GM13977 (cell line): ENCODE measurements at places on chromosomes 2 and 18.

DNA sequence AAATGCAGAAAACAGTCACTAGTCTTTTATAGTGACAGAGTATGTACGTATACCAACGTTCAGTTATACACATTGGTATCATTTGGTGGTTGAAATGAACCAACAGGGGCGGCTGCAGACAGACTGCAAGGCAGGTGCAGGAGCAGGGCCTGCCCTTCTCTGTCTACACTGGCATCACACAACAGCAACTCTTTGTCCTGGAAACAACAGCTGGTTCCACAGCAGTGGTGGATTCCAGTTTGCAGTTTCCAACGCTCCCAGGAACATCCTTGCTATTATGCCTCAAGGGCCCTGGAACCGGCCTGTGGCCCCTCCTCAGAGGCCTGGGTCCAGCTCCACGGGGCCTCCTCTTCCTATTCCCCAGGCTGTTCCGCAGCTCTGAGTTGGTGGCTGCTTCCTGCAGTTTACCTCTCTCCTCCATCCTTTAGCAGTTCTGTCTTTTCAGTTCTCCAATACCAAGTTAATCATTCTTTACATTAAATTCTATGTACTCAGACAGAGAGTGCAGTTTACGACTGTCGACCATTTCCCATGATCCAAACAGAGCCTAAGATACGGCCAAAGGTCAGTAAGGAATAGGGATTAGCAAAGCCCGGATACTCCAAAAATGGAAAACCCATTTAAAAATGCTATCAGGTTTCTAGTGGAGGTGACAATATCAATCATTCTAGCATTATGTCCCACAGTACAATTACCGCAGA is 87.8 kb downstream of the NOL10 start:
- no peak for DNase-seq

GRCh38 chr2:65700004-65700651 is 267.7 kb upstream of the SPRED2 start:
- no peak for DNase-seq

GRCh38 chr2:186852508-186852907 is 3.5 kb upstream of the ZSWIM2 start:
- DNase-seq, result no peak

- DNase-seq, result no peak
Observed at GRCh38 chr2:129915303-129915840, 64.1 kb upstream of the RAB6C start.

DNA sequence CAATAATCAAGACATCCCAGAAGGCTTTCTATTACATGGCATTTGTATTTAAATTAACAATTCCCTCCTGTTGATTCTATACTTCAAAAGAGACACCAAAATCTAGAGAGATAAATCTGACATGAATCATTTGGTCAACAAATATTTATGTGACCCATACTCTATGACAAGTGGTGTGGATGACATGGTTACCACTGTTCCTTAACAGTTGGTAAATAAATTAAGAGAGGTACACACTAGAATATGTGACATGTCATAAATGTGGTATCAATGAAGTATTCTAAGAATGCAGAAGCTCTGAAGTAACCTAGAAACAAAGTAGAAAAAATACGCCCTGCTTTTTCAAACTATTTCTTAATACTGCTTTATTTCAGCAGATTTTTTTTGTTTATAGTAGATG is 255.4 kb downstream of the EXOC6B start:
- no peak for DNase-seq

DNA sequence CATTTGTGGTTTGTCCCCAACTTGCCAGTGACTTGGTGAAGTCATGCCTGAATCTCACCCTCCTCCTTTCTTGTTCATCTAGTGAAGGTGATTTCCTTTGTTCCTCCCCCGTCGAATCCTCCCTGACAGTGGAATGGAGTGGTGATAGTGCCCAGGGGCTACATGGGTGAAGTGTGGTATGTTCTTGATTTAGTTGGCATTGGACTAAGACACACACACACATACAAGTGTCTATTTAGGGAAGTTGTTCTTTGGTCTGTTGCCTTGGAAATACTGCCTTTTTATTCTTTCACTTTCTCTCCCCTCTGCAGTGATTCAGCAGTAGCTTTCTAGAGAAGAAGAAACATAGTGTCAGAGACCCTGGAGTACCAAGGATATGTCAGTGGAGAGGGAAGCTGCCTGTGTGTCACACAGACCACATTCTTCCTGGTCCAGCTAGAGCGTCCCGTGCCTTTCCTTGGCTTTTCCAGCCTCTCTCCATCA is 10.9 kb downstream of the INPP4A start:
- no peak for DNase-seq

- DNase-seq, result no peak
Observed at GRCh38 chr2:101230541-101231001, 22.1 kb upstream of the CNOT11 start.

DNA sequence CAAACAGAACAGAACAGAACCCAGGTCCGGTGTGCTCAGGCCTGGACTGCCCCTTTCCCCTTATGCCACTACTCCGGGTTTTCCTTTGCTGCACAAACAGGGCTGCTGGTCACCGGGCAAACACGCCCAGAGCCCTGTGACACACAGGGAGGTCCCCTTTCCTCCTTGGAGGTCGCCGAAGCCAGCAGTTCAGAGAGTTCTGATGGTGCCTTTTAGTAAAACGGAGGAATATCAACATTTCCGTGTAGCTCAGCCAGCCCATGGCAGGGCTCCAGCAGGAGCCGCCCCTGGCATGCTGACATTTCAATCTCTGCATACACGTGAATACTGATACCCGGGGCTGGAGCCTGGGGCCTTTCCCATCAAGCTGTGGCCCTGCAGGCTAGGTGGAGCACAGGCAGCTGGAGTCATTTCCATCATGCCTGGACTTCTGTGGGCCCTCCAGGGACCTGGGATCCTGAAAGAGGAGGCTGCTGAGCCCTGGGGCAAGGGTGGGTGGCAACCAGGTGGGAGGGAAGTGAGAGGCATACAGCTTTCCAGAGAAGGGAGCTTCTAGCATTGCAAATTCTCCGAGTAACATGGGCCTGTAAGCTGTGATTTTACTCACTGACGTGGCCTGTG is 91.4 kb upstream of the PXDN start:
- no peak for DNase-seq

GRCh38 chr18:54717673-54718407 is 110.4 kb upstream of the RAB27B start:
- peak; percentile 34 for DNase-seq

- no peak for DNase-seq
Observed at GRCh38 chr2:120103723-120104467, 91.0 kb downstream of the EPB41L5 start.

DNA sequence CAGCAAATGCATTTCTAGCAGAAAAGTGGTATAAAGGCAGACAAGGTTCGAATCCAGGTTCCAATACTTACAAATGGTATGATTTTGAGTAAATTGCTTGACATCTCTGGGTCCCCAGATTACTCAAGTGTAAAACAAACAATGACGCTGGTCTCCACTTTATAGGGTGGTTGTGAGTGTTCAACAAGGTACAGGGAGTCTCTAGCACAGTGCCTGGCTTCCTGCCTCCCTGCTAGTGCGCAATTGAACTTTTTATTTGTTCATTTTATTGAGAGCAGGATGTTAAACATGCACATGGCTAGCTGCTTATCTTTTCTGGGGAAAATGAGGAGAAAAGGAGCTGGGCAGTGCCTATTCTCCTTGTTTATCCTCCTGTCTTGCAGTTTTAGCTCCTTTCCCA is 74.9 kb upstream of the MYL1 start:
- no peak for DNase-seq

DNA sequence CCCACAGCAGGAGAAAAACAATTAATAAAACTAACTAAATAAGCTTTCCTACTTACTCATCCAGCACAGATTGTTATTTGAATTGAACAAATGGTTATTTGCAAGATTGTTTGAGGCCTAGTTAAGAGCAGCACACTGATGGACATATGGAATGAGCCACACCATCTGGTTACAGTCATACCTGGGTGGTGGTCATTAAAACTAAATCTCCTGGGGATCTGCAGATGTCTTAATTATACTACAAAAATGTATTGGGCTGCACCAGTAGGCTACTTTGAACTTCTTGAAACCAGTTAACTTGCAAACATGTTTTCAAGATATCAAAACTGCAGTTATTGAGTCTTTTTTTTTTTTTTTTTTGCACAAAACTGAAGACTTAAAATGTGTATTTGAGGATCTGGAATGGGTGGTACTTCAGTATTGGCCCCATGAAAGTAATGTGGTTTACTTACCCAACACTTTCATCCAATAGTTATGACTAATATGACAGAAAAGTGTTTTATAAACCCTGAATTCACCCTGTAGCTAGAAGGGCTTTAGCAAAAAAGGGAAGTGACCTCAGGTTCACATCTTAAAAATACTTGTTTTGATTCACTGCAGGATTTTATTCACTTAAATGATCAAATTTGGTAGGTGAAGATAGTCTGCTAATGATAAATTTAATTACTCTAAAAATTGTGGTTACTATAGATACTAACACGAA is 10.8 kb downstream of the AGFG1 start:
- DNase-seq, result peak; percentile 73

- DNase-seq, result no peak
Observed at GRCh38 chr2:164655750-164656149, 34.5 kb upstream of the GRB14 start.

GRCh38 chr2:10004401-10004800 is 38.9 kb upstream of the KLF11 start:
- DNase-seq, result no peak

- no peak for DNase-seq
Observed at GRCh38 chr2:178700136-178700535, 107.1 kb downstream of the TTN start.

DNA sequence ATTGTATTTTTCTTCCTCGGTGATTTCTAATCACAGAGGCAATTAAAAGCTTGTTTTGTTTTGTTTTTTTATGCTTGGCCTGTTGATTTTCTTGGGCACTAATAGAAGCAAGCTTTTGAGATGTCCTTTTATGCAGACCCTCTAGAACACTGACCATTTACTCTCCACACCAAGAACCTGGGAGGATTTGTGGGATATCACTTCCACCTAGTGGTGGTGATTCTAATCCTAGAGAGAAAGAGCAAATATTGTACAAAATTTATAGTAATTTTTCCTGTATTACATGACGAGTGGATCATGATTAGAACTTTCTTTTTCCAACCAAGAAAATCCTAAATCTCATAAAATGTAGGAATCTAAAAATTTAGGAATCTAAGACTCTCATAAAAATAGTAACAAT is 23.4 kb downstream of the NEMP2 start:
- DNase-seq, result no peak

GRCh38 chr2:22329211-22330154 is 1055.5 kb upstream of the KLHL29 start:
- no peak for DNase-seq

DNA sequence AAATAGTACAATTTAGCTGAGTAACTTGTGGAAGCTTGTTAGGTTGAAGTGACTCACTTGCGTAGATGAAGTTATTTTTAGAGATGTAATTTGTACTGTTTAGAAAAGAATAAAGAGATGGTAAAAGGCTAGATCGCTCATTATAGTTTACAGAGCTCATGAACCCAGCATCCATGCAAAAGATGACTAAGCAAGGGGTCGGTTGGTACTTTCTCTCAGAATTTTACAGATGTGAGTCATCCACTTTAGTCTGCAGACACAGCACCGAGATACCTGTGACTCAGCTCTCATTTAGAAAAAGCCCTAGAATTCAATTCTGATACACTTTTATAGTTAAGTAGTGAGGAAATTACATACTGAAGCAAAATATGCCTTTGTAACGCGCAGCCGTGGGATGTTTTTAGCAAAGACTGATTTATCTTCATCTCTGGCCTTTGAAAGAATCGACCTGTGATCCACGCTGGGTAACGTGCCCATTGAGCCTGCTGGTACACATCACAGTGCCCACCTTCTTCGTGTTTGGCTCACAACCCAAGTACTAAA is 116.5 kb upstream of the FOSL2 start:
- peak; percentile 49 for DNase-seq

- peak; percentile 11 for DNase-seq
Observed at GRCh38 chr2:195410074-195410671, 246.9 kb upstream of the SLC39A10 start.

DNA sequence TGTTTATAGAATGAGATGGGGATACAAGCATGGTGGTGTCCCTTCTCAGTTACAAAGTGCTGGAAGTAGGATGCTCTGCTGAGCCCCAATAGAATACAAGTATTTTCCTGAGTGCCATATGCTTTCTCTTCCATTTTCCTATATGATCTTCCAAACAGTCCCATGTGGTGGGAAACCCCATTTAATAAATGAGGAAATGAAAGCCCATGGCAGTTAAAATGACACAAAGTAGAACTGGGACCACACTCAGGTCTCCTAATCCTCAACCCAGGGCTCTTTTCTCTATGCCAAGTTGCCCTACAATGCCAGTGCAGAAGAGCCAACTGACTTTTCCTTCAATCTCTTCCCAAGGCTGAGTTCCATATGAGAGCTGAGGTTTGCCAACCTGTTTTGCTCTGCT is 210.2 kb upstream of the FBXO11 start:
- no peak for DNase-seq

GRCh38 chr18:71374294-71375000 is 1085.6 kb downstream of the SOCS6 start:
- DNase-seq, result no peak

DNA sequence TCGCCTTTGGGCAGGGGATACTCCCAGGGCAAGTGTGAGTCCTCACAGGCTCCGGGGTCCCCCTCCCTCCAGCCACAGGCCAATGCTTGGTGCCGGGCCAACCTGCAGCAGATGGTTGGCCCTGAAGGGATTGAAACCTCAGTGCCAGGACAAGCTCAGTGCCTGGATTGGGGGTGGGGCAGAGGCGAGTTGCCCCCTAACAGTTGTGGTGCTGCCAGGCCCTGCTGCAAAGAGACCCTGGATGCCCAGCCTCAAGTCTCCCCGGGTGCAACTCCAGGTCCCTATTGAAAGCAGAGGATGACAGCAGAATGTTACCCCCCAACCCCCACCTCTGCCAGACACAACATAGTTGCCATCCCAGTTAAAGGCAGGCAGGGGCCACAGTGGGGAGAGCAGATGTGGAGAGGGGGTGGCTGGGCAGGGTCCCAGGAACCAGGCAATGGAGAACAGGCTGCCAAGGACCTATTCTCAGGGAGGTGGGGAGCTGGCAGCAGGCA is 9.5 kb upstream of the RNF103 start:
- DNase-seq, result no peak

GRCh38 chr2:151640087-151640486 is 94.2 kb downstream of the NEB start:
- DNase-seq, result no peak

GRCh38 chr18:56388571-56388970 is 249.8 kb downstream of the TXNL1 start:
- no peak for DNase-seq

GRCh38 chr18:76785872-76786271 is 36.5 kb upstream of the ZNF236 start:
- no peak for DNase-seq

DNA sequence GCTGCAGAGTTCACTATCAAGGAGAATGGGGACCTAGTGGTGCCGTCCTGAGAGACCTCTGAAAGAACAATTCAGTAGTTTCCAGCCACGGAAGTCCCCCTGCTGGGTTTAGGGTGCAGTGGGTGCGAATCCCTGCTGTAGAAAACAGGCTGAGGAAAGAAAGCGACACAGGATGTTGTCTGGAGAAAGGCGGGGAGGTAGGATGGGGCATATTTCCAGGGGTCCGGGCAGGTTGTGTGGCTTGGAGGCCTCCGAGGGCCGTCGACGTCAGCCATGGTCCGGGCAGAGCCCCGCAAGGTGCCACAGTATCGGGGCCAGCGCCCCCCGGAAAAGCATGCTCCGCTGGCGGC is 807 bp upstream of the CREB1 start:
- DNase-seq, result peak; percentile 46
